ENCODE measurements at places on chromosomes 5 and 9.

DNA sequence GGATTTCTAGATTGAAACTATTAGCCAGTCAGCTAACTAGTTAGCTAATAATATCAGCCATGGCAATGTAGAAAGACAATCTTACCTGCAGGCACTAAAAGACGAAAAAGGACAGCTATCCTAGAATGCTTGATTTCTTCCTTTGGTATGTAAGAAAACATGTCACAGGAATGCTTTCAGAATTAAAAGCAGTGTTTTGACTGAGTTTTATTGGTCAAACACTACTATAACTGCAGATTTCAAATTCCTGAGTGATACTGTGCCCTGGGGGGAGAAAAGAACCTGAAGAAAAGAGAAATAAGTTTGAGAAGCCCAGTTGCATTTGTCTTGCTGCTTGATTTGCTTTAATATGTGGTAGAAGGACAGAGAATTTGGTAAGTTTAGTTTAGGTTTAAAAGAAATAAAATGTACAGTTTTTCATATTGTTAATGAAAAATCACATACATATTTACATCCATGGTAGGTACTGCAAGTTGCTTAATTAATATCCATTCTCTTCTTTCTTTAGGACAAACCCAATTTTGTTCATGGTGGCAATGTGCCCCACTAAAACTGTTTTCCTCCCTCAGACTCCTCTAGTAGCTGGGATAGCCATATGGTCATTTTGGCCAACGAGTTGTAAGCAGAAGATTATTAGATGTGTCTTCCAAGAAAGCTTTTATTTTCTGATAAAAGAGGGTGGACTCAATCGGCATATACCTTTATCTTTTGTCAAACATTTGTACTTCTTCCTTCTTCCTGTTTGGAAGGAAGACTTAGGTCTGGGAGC is 4.3 kb upstream of the FAM169A start:
- no peaks in the 10 kb centered on the region for H3K4me1 ChIP-seq
- no peak overlapping the region for H3K4me3 ChIP-seq
- H3K27ac ChIP-seq: no peak overlapping the region
- peaks cover 11% of the 10 kb centered on the region for H3K27me3 ChIP-seq
- no peak for DNase-seq

DNA sequence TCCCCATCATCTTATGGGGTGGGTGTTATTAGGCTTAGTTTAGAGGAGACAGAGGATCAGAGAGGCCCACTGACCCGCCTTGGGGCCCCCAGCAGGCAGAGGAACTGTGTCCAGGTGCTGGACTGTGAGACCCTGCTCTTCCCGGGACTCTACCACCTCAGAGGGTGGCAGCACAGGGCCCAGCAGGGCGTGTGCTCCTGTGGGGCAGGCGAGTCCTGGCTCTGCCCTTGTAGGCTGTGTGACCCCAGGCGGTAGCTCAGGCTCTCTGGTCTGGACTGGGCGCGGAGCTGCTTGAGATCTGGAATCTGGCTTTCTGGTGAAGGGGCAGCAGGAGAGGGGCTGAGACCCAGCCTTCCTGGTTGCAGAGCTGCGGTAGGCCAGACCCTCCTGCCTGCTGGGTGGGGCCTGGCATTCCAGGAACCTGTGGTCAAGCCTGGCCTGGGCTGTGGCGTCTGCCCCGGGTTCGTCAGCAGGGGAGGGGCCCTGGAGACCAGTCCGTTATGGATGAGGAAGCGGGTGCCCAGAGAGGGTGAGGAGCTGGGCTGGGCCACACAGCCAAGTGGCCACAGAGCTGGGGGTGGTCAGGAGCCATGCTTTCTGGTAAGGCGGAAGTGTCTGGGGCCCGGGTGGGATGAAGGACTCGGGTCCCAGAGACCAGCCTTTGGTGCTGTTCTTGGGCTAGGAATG is 46.5 kb downstream of the RXRA start:
- H3K4me1 ChIP-seq: peaks cover 15% of the 10 kb centered on the region
- H3K27me3 ChIP-seq: no peaks in the 10 kb centered on the region
- no peak overlapping the region for H3K27ac ChIP-seq
- DNase-seq: peak; percentile 49

DNA sequence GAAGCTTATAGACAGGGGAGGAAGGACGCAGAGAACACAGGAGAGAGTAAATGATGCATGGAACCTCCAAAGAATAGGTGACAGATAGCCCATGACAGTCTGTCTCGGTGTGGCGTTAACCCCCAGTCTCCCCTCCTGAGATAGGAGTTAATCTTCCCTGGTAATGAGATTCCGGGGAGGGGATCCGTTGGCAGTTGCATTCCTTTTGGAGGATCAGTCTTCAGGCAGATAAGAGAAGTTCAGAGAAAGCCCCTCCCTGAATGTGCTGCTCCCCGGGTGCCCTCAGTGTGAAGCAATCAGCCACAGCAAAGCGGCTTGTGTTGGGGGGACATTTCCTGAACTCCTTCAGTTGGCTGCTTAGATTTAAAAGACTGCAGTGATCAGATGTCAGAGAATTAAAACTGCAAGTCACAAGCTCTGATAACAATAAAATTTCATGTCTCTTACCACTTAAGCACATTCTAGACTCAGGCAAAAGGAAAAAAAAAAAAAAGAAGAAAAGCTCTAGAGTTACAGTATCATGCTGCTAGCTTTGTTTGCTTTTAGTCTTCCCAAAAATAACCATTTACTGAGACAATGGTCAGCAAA is 121.1 kb downstream of the EGFLAM start:
- DNase-seq: no peak
- H3K4me3 ChIP-seq: no peak overlapping the region
- no peaks in the 10 kb centered on the region for H3K36me3 ChIP-seq
- H3K27me3 ChIP-seq: peaks cover 40% of the 10 kb centered on the region

DNA sequence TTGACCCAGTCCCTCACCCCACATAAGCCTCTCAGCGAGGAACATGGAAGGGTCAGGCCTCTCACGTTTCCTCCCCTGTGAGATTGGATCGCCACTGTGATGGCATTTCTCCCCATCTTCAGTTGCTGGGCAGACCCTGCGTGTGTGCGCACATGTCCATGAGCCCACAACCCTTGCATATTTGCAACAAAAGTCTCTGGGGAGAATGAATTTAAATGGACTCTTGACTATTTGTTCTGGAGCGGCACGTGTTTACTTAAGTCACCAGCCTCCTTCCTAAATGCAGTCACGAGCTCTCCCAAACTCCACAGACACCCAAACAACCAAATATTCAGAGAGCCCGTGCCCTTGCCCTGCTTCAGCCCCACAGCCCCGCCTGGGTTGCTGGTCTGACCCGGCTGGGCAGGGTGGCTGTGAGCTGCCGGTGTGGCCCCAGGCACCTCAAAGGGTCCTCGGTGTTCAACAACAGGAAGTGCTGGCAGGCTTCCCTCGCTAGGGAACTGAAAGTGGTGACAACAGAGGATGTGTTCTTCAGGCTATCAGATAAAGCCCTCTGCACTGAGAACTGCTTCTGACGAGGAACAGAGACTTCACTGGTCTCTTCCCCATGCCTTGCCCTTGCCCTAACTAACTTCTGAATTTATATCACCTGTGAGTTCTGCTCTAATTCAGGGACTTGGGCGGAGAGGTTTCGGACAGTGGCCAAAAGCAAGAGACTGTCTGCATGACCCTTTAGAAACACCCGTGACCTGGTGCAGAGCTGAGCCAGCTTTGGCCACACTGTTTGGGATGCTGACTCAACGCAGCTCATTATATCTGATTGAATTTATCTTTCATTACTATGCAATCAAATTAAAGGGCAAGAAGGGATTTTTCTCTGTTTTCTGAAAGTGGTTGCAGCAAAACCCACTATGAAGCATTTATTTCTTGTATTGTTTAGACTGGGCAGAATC is 19.2 kb upstream of the CD180 start:
- DNase-seq: peak; percentile 13
- no peak overlapping the region for H3K4me3 ChIP-seq
- no peaks in the 10 kb centered on the region for H3K36me3 ChIP-seq
- no peak overlapping the region for H3K27ac ChIP-seq
- peaks cover 5% of the 10 kb centered on the region for H3K4me1 ChIP-seq

GRCh38 chr5:7869474-7870136 is 657 bp downstream of the MTRR start:
- peak overlapping the region; percentile 96 for H3K4me3 ChIP-seq
- H3K4me1 ChIP-seq: peaks cover 20% of the 10 kb centered on the region
- no peaks in the 10 kb centered on the region for H3K27me3 ChIP-seq
- H3K27ac ChIP-seq: peak overlapping the region; percentile 77

DNA sequence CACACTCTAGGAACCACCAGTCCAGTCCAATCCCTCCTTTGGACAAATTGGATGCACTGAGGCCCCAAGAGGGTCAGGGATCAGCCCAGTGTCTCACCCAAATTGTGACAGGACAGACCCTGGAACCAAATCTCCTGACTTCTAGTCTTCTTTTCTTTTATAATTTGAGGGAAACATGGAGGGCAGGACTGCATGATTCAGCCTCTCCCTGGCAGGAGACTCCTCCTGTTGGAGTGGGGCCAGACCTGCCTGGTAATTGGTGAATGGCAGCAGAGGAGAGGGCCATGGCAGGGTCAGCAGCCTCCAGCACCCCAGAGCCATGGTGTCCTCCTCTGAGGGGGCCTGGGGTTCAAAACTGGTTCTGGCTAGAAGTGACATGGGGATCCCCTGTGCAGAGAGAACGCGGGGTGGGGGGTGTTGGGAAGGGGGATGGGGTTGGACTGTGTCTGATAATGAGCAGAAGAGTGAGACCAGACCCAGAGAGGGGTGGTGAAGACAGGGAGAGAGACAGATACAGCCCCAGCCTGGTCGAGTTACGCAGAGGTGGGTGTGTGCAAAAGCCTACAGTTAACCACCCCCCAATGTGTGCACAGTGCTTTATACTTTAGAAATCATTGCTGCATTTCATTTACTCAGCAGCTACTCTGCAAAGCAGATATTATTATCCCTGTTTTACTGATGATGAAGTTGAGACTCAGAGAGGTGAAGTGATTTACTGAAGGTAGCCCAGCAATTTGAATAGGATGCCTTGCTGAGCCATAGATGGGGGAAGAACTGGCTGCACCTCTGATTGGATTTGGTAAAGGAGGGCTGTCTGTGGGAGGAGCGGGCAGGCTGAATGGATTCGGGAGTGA is 3.8 kb upstream of the SYNPO start:
- no peak overlapping the region for H3K4me3 ChIP-seq
- peaks cover 60% of the 10 kb centered on the region for H3K4me1 ChIP-seq
- H3K27me3 ChIP-seq: no peaks in the 10 kb centered on the region
- H3K36me3 ChIP-seq: no peaks in the 10 kb centered on the region

DNA sequence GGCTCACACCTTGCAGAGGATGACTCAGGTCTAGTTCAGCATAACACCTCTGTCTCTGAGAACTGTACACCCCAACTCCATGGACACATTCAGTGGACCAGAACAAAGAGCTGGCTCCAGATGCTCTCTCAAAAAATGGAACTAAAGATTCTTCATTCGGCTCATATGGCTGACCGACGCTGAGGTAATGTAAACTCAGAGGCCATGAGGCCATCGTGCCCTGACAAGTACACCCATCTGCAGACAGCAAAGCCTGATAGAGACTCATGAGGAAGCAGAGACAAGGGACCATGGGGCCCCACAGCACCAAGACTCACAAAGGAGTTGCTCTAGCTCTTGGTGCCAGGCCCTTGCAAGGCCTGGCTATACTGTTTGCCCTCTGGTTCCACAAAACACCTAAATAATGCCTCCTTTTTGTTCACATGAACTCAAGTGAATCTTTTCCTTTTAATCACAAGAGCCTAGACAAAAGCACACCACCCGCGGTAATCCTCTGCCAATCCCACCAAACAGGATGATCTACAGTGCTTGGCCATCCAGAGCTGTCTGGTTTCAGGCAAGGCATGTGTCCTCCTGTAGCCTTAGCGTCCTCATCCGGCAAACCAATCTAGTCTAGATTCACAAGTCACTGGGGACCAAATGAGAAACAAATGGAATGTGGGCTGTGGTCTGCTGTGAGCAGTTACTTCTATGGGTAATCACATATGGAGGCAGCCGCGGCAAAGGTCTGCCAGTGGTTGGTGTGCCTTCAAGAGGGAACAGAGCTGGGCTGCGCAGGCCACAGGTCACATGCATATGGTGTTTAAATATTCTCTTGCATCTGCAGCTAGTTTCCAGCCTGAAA is 22.7 kb downstream of the MED27 start:
- no peak overlapping the region for H3K4me3 ChIP-seq
- H3K4me1 ChIP-seq: no peaks in the 10 kb centered on the region
- H3K27me3 ChIP-seq: no peaks in the 10 kb centered on the region

DNA sequence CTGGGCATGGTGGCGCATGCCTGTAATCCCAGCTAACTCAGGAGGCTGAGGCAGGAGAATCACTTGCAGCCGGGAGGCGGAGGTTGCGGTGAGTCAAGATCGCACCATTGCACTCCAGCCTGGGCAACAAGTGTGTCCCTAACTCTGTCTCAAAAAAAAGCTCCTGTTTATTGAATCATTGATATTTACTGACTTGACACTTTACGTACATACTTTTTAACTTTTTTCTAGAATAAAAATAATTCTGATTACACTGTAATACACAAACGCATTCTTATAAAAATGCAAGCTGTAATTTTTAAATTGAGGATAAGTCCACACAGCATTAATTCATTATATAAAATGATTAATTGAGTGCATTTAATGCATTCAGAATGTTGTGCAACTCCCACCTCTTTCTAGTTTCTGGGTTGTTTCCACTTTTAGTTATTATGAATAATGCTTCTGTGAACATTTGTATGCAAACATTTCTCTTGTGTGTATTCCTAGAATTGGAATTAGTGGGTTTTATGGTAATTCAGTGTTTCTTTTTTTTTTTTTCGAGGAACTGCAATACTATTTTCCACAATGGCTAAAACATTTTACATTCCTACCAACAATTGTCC is 15.7 kb downstream of the ERCC6L2 start:
- no peaks in the 10 kb centered on the region for H3K27me3 ChIP-seq
- H3K4me3 ChIP-seq: no peak overlapping the region
- no peak for DNase-seq
- peaks cover 20% of the 10 kb centered on the region for H3K36me3 ChIP-seq
- H3K27ac ChIP-seq: no peak overlapping the region

GRCh38 chr5:158838781-158839180 is 260.9 kb downstream of the EBF1 start:
- no peak overlapping the region for H3K27ac ChIP-seq
- no peaks in the 10 kb centered on the region for H3K27me3 ChIP-seq
- H3K36me3 ChIP-seq: no peaks in the 10 kb centered on the region

DNA sequence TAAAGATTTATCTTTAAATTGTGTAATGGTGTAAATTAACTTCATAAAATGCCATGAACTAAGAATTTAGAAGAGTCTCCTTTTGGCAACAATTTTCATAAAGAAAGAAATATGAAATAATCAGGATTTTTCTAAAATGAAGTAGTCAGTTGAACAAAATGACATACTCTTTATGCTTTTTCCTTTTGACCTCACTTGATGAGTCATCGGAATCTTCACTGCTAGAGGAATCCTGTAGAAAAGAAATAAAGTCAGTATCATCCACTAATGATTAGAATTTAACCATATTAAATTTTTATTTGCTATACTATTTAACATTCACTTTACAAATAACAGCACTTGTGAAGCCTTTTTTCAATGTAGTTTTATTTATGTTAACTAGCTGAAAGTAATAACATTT is 26.1 kb downstream of the CHD1 start:
- peaks cover 22% of the 10 kb centered on the region for H3K4me1 ChIP-seq
- peak overlapping the region; percentile 13 for H3K27ac ChIP-seq
- H3K4me3 ChIP-seq: no peak overlapping the region
- peak; percentile 83 for DNase-seq
